ENCODE measurements at places on chromosomes 7 and 10.

GRCh38 chr7:111029141-111029572 is 61.8 kb upstream of the LRRN3 start:
- no peak for DNase-seq

GRCh38 chr10:32315424-32315823 is 31.5 kb downstream of the EPC1 start:
- no peak for DNase-seq

GRCh38 chr7:157301610-157302120 is 35.1 kb upstream of the DNAJB6 start:
- no peak for DNase-seq

- DNase-seq = no peak
These were observed 88.3 kb downstream of the GOLGA7B start for GRCh38 chr10:97937928-97938327.

Measured in AG04449 (cell line).